ENCODE measurements at places on chromosomes 6 and 20.

- no peak for DNase-seq
Observed at GRCh38 chr6:169618526-169619490, 83.0 kb downstream of the WDR27 start.

DNA sequence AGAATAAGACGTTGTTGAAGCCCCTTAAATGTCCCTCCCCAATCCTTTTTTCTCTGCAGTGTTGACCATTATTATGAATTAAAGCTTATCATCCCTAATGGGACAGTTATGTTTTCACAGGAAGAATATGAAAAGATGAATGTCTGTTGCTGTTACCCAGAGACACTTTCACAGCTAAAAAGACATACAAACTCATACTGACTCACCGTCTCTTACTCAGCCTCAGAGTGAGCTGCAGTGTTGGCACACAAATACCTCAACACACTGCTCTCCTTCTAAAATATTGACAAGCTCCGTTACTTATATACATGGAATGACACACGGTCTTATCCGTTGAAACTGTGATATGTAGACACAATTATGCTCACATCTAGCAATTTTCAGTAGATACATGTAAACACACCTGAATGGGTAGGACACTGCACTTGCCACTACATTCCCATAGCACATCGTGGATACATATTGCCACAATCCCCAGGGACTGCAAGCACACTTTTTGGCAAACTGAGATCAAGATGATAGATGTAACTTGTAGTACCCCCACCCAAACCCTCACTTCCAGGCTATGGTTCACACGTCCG, 9.6 kb upstream of the SAPCD1 start:
- no peak for DNase-seq

DNA sequence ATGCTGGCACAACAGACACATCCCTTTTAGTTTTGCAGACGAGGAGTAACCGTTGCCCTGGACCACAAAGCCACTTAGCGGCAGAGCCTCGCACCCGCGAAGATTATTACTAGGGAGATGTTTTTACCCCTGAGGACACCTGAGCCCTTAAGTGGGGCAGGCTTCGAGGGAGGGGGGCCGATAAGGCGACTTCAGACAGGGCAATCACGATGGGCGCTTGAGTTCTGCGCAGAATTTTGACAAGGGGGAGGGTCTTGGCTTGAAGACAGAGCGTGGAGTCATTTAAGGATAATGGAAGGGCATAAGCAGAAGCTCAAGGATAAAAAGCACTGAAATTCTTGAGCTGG, 650 bp upstream of the TTK start:
- no peak for DNase-seq

- no peak for DNase-seq
Observed at GRCh38 chr20:57957411-57958049, 247.7 kb upstream of the PMEPA1 start.

- no peak for DNase-seq
Observed at GRCh38 chr20:32354592-32355416, 3.3 kb upstream of the ASXL1 start.

- peak; percentile 88 for DNase-seq
Observed at GRCh38 chr6:35727231-35727934, 9.4 kb upstream of the ARMC12 start.

DNA sequence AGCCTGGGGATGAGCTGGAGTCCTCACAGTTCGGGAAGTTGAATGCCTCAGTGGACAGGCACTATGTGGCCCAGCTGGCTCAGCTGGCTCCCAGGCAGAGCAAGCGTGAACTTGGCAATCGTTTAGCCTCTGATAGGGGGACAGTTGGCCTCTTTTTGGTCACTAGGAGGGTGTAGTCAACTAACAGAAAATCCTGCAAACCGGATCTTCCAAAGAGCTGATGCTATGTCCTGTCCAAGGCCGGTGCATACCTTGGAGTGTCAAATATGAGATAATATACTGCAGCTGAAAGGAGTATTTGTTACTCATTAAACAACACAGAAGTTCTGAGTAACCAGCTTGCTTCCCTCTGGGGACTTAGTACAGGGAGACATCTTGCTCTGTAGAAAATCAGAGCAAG, 126.2 kb upstream of the EXOC2 start:
- DNase-seq: no peak

GRCh38 chr6:96086745-96087144, 71.0 kb downstream of the FUT9 start:
- no peak for DNase-seq

- DNase-seq: no peak
Observed at GRCh38 chr20:58019850-58020625, 208.4 kb downstream of the ANKRD60 start.

GRCh38 chr6:108068182-108068581, 6.4 kb downstream of the OSTM1 start:
- DNase-seq: no peak

- peak; percentile 39 for DNase-seq
Observed at GRCh38 chr20:32970973-32971300, 33.3 kb downstream of the SUN5 start.

DNA sequence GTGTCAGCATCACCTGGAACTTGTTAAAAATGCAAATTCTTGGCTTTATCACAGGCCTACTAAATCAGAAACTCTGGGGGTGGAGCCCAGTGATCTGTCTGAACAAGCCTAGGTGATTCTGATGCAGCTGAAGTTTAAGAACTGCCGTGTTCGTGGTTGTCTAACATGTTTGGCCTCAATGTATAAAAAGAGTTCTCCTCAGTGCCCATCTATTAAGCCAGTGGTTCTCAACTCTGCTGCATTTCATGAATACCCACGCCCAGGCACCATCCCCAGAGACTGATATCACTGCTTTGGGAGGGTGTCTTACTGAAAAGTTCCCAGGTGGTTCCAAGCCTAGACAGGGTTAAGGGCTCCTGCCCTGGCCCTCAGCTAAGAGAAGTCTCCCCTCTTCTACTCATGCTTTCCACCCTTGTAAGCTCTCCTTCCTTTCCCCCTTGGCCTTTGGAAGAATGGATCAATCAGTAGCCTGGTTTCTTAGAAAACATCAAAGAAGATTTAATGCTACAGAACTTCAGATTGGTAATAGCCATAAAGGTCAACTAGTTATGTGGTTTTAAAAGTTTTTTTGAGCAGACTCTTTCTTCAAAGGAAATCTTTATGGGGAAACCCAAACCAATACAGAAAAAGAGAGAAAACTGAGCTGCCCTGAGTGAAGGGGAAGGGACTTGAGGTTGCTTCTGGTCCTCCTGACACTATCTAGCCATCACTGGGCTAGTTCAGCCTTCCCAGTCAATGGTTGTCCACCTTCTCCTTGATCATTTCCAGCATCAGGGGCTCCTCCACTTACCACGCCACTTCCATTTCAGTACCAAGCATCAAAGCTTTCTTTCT, 38.9 kb upstream of the TNFAIP3 start:
- DNase-seq: no peak

DNA sequence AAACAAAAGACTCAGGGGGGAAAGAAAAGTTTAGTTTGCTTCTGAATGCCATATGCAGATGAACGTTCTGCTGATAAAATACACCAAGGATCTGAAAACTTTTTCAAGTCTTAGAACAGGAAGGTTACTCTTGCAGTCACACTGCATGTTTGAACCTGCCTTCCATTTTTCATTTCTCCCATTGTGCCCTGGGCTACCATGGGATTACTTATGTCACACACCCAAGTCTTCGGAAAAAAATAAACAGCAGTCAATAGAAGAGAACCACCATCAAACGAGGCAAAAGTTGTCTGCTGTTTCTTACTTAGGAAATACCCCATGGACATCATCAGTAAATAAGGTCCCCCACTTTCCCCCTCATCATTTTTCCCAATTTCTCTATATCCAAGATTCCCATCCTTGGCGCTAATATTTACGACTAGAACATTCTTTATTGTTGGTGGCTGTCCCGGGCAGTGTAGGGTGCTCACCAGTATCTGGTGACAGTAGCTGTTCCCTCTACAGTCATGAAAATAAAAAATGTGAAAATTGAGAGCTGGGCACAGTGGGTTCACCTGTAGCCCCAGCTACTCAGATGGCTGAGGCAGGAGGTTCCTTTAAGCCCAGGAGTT, 202.5 kb downstream of the BCAS1 start:
- DNase-seq: no peak
